ENCODE measurements at places on chromosomes 7 and 10.

DNA sequence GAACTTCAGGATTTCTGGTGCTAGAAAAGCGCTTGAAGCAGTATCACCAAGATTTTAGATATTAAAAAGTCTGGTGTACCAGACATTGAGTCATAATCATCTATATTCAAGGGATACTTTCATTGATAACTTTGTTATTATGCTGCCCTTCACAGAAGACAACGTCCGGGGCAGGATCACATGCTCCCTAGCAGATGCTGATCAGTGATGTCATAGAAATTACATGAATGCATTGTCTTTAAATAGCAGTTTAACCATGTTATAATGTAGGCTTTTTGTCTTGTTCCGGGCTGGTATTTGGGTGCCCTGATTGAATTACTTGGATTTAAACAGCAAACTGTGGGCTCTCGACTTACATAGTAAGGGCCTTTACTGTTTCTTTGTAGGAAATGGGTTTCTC lies 54.0 kb downstream of the VWA2 start:
- DNase-seq, result no peak

DNA sequence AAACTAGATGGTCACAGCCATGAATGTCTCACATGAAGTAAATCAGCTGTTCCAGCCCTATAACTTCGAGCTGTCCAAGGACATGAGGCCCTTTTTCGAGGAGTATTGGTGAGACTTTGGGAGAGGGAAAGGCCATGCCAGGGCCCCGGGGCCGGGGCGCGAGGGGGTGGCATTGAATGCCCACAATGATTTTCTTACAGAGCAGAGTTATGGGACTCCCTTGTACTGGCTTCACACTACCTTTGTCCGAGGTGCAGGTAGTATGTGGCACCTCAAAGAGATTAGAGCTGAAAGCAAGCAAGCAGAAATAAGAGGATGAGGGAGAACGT lies 407 bp downstream of the ELOVL3 start:
- no peak for DNase-seq

- no peak for DNase-seq
Observed at GRCh38 chr7:98398567-98399372, 2.1 kb downstream of the BAIAP2L1 start.

- peak; percentile 57 for DNase-seq
Observed at GRCh38 chr7:39504963-39505362, 61.2 kb upstream of the YAE1 start.

DNA sequence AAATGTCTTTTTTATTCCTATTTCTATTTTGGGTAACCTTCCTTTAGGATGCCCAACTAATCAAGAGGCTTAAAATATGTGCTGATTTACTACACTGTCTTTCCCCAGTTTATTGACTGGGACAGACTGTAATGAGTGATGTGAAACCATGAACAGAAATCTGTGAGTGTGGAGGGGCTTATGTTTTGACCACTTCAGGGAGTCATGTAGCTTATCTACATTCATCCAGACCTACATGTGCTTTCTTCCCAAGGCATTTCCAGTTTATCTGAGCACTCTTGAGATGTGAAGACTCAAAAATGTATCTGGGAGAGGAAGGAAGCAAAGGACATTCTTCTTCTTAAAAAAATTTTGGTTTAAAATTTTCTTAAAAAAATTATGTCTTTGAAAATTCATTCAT lies 45.2 kb downstream of the STAM start:
- no peak for DNase-seq

- DNase-seq, result no peak
Observed at GRCh38 chr10:83515001-83515400, 624.3 kb upstream of the GHITM start.

GRCh38 chr7:106127984-106128780 lies 16.1 kb upstream of the SYPL1 start:
- peak; percentile 28 for DNase-seq

GRCh38 chr10:44647877-44648542 lies 263.1 kb upstream of the CXCL12 start:
- DNase-seq, result peak; percentile 46

- no peak for DNase-seq
Observed at GRCh38 chr7:8371742-8372141, 61.7 kb upstream of the NXPH1 start.

GRCh38 chr7:21393937-21394336 lies 33.9 kb upstream of the SP4 start:
- DNase-seq, result no peak

DNA sequence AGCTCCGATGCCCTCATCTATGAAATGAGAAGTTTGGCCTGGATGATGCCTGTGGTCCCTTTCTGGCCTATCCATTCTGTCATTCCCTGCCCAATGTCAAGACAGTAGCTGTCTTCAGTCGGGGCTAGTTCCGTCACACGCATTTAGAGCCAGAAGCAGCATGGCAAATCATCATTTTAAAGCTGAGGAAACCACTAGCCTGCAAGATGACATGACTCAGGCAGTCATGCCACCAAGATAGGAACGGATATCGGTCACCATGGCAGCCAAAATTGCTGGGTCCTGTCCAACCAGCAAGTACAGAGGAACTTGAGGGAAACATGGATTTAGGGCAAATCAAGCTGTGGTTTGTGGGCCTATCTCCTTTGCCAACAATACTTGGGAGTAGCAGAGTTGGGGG lies 64.5 kb upstream of the MRLN start:
- DNase-seq, result no peak

- no peak for DNase-seq
Observed at GRCh38 chr7:43609097-43609496, 26.2 kb downstream of the STK17A start.

- peak; percentile 33 for DNase-seq
Observed at GRCh38 chr10:118569241-118569881, 26.1 kb downstream of the PRLHR start.

GRCh38 chr10:126500866-126501265 lies 112.6 kb upstream of the ADAM12 start:
- DNase-seq, result peak; percentile 46

DNA sequence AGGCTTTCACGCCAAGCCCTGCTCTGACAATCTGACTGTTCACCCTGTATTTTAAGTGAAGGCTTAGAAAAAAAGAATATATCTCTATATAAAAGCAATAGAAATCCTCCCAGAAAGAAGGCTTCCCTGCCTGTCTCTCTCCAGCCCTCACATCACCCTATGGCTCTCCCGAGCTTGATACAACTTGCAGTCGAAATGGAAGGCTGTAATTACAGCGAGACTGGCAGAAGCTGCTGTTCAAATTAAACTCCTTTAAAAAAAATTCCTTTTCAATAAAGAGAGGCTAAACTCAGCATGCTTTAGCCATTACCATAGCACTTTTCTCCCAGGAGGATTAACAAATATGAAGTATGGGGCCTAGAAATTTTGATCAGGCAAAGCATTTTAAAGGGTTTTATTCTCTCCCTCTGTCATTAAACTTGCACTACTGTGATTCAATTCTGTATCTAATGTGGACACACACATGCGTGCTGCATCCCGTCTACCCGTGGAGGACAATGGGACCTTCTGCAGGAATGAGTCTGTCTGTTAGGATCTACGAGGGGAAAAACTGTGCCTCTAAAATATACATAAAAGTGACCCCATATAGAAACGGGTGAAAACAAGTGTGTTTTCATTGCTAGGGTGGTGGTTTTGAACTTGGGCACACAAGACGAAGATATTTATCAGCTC lies 223.8 kb downstream of the USP6NL start:
- DNase-seq, result no peak

DNA sequence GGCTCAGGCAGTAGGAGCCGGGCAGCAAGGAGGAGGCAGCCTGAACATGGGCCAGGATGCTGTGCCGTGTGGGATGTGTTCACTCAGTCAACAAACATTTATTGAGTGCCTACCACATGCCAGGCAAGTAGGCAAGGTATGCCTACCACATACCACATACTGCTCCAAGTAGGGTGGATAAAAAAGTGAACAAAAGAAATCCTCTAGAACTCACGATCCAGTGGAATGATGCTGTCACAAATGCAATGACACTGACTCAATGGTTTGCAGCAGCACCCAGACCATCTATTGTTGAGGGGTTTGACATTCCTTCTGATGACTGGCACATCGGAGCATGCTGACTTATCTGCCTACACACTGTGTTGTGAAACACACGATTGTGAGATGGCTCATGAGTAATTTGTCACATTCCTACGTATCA lies 413.5 kb downstream of the NRG3 start:
- no peak for DNase-seq

GRCh38 chr10:34101001-34101400 lies 714.1 kb downstream of the PARD3 start:
- DNase-seq, result no peak

GRCh38 chr10:29804025-29804852 lies 169.5 kb upstream of the SVIL start:
- peak; percentile 82 for DNase-seq

- no peak for DNase-seq
Observed at GRCh38 chr10:120969219-120969645, 118.1 kb downstream of the WDR11 start.

- DNase-seq, result no peak
Observed at GRCh38 chr10:97136756-97137155, 49.0 kb downstream of the SLIT1 start.

GRCh38 chr10:14378387-14378960 lies 47.8 kb upstream of the FRMD4A start:
- no peak for DNase-seq

DNA sequence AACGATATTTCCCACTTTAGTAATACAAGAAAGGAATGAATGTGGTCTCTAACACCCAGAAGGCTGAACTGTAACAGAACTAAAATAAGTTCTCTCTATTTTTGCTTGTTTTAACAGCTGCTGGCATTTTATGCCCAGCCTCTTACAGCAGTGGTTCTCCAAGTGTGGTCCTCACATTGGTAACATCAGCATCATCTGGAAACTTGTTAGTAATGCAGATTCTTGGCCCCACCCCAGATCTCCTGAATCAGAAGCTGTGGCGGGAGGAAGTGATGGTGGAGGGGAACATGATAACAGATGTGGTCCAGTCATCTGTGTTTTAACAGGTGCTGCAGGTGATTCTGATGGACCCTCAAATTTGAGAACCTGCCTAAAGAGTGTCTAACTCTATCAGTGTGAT lies 170.1 kb downstream of the TMEM26 start:
- DNase-seq, result no peak

DNA sequence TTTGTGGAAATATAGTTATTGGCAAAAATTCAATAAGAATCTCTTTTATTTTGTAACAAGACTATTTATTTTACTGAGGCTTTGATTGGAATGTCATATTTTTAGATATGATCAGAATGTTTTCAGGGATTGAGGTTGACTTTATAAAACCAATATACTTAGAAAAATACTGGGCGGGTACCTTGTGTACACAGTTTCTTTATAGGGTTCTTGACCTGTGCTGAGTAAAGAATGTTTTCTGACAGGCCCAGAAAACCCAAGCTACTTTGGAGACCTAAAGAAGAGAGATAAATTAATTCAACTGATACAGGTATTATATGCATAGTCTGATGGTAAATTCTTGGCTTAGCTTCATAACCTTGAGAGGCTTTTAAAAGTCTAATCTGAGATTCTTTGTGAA lies 23.9 kb upstream of the SPAM1 start:
- DNase-seq, result no peak

DNA sequence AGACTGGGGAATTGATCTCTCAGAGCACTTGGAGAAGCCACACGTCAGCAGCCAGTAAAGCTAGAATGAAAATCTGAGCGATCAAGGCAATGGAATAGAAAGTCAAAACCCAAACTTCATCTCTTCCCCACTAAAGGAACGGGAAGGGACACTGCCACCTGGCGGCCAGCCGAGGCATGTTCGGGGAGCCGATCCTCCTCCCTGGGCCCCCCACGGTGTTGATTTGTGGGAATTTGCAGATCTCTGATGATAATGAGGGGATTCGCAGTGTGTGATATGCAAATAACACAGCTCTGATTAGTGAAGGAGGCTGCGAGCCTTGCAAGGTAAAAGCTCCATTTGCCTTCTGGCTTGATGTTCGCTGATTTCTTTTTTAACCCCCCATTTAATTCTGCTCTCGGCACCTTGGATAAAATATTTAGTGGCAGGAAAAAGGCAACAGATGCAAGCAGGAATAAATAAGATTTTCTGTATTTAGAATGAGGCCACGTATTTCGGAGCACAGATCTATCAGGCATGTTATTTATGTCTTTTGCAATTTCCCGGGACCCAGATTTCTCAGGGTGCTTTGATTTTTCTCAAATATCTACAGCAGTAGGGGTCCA lies 258.6 kb downstream of the PAXIP1 start:
- DNase-seq, result no peak

DNA sequence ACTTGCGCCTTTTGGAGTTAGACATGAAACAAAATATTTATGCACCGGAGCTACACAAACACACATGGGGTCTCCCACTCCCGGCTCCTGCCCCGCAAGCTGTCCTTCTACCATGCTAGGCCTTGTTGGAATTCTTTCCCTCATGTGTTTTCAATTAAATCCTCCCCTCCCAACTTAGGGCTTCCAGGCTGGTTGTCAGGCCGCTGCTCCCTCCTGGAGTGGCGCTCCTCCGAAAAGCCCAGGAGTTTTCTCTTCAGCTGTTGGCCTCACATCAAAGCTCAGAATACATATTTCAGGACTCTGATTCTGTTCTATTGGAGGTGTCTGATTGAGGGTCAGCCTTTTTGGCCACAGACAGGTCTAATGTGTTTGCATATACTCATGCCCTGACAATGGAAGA lies 113.3 kb downstream of the FANK1 start:
- DNase-seq, result no peak

- no peak for DNase-seq
Observed at GRCh38 chr10:10044922-10045764, 972.5 kb upstream of the CELF2 start.

- peak; percentile 16 for DNase-seq
Observed at GRCh38 chr10:113084031-113084430, 134.0 kb downstream of the TCF7L2 start.

- no peak for DNase-seq
Observed at GRCh38 chr7:124514471-124514870, 251.1 kb downstream of the GPR37 start.

- DNase-seq, result no peak
Observed at GRCh38 chr7:35865287-35865686, 64.4 kb downstream of the SEPTIN7 start.

- DNase-seq, result no peak
Observed at GRCh38 chr7:138021889-138022288, 20.0 kb upstream of the CREB3L2 start.

DNA sequence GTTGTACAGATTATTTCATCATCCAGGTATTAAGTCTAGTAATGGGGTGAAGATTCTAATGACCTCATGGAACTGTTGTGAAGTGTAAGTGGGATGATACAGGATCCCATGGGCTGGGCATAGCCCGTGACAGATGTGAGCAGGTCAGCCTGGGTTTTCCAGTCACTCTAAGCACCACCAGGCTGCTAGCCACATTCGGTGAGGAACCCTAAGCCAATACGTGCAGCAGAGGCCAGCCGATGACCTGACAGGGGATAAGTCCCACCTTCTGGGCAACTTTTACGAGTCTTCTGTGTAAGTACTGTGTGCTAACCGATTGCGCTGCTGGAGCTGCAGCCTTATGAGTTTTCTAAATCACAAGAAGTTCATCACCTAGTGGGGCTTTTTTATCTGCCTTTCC lies 7.3 kb downstream of the ZNF503 start:
- DNase-seq, result no peak
